ENCODE measurements at places on chromosomes 2 and 18. TPM values are rescaled to one million over a fixed set of nuclear protein-coding genes. Genes with fewer than 3 reads are reported as not detected.

MRPL44 gene
- 70.8 TPM for total RNA-seq

LHCGR gene
- total RNA-seq = not detected

GRCh38 chr2:65071499-65072180, 15.4 kb downstream of the CEP68 start:
- no peak for DNase-seq

TANC1 gene
- 7.5 TPM for total RNA-seq

ABCG5 gene
- not detected for total RNA-seq

CACNB4 gene
- total RNA-seq = 14.2 TPM

DNA sequence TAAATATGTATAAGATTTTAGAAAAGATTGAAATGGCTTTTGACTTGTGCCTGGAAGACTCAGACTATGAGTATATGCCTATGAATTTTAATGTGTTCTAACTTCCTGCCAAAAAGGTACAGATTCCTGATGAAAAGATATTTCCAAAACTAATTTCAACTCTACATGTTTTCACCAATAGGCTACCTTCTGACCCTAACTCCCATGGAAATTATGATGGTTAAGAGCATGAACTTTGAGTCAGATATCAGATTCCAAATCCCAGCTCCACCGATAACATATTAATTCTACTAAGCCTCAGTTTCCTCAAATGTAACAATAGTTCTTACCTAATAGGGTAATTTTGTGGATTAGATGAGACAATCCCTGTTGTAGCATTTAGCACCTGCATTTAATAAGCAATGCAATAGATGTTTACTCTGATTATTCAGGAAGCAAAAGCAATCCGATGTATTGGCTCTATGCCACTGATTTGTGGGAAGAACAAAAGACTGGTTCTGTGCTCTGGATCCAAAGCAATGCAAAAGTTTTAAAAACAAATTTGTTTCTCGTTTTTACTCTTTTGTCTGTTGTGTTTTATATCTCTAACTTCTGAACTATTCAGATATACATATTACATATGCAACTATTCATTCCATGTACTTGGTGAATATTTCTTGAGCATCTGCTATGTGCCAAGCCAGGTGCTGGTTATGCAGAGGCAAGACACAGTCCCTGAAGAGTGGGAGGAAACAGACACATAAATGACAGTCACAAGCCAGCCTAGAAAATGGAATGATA, 115.4 kb downstream of the GATA6 start:
- no peak for DNase-seq

DNA sequence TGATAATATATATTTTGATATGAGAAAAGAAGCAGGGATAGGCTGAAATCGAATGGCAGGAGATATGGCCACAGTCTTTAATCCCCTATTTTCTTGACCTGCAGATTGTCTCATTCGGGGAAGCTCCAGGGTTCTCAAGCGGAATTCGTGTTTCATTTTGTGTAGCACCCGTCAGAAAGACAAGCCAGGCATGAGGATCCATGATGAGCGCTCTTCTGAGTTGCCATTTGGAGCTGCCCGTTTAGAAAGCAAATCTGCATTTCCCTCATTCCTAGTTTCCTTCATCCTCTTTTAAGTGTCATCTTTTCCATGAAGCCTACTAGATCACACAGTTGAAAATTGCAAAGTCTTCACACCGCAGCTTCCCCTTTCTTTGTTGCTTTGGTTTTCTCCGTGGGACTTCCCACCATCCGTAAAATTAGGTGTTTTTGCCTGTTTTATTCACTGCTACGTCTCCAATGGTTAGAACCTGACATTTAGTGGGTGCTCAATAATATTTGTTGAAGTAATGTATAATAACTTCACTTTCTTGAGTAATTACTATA, 16.9 kb downstream of the HNMT start:
- DNase-seq = no peak

- DNase-seq = no peak
Measured at GRCh38 chr2:68031043-68031442, 31.8 kb downstream of the C1D start.

GRCh38 chr2:88096708-88097107, 29.1 kb downstream of the SMYD1 start:
- DNase-seq = no peak

DNA sequence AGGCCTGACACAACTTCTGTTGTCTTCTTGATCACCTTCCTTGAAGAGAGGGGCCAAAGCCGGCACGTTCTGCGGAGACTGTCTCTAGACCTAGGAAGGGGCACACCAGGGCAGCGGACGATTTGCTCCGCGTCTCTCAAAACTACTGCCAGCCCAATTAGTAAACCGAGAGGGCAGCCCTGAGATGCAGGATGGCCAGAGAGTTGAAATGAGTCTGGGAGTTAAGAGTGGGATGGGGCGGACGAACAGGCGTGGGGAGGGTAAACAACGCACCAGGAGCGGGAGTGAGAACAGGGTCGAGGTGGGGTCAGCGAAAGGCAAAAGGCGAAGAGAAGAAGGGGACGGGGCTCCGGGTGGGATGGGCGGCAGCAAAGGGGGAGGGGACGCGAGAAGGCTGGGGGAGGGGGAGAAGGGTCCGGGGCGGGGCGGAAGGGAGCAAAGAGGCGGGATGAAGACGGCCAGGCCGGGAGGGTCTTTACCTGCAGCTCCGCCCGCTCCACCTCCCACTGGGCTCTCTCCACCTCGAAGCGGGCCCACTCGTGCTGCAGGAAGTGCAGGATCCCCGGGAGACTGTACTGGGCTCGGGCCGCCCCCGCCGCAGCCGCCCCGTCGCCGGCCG, 476 bp downstream of the STRN start:
- peak; percentile 88 for DNase-seq

DNA sequence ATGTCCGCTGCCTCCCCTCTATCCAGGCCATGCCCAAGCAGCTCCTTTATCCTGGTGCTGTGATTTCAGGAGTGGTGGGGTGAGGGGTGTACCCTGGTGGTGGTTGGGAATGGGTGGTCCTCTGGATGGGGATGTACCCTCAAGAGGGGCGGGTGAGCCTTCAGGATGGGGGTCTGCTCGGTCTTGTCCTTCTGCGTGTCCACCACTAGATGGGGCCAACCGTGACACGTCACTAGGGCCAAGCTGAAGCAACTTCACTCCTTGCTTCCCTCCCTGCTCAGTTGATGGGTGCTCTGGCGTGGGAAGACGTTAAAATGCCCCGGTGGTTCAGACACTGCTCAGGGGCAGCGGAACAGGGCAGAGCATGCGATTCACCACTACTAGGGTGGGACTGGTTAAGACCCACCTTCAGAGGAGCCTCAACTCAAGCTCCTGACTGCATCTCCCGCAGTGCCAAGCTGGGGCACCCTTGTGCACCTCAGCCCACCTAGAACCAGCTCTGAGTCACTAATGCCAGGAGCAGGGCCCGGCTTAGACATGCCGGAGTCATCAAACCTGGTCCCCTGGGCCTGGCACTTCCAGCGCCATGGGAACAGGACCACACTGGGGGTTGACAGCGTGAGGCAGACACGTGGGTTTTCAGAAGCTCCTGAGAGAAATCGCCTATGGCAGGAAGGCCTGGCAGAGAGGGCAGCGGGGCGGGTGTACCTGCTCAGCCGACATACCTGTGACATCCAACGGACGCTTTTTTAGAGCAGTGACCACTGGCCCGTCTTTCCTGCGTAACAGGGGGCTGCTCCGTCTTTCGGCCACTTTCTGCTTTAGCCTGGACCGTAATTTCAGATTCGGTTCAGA, 256.7 kb downstream of the HDAC4 start:
- DNase-seq = peak; percentile 67

GRCh38 chr2:167814881-167815718, 432.3 kb downstream of the STK39 start:
- no peak for DNase-seq

DNA sequence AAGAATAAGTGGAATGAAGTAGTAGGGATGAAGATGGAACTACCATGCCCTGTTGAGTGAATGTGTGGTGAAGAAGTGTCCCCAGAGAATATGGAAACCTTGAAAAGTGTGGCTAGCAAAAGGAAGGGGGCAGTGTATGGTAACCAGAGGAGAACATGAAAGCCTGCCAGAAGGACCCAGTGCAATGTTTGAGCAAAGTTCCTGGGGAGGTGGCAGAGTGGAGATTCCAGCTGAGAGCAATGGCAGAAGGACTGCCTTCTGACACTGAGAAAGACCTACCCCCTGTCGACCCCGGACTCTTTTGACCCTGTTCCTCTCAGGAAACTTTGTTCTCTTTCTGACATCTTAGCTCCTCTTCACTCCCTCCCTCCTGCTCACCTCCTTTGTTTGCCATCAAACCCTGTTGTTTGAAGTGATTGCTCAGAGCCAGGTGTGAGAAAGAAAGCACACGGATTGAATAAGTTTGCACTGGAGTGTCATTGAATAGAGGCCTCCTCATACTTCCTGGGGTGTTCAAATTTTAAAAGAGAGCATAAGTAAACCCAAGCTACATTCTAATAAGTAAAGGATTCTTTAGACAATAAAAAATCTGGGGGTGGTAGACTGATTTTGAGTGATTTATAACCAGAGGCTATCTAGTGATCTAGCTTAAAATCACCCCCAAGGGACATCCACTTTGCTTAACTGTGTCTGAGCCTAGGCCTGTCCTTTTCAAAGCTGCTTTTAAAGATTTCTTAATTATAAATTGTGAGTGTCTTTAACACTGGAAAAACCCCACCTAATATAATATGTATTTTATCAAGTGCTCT, 57.1 kb downstream of the TRIB2 start:
- DNase-seq = peak; percentile 8

DNA sequence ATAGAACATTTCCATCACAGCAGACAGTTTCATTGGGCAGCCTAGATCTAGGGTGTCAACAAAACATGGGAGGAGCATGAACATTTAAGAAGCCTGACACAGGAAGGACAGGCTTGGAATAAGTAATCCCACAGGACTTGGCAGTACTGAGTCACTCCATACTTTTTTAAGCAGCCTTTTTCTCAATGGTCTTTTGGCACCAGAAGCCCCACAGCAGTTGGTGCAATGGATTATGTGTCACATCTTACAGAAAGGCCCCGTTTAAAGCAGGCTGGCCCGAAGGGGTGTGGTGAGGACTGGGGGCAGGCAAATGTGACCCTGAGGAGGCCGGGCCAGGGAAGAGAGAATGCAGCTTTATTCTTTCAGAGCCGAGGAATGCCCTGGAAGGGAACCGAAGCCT, 26.6 kb downstream of the SPTBN1 start:
- DNase-seq = peak; percentile 26

COL5A2 gene
- total RNA-seq = 11.6 TPM

DNA sequence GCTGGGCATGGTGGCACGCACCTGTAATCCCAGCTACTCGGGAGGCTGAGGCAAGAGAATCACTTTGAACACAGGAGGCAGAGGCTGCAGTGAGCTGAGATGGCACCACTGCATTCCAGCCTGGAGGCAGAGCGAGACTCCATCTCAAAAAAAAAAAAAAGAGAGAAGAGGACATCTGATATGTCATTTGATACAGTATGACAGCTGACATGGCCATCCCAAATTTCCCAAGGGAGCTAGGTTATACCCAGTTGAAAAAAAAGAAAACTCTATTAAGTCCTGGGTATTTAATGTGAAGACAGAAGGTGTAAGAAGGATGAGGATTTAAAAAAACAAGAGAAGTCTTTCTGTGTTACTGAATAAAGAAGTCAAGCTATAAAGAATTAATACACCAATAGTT, 23.3 kb downstream of the CLASP1 start:
- no peak for DNase-seq

GRCh38 chr2:46098621-46099062, 198.6 kb upstream of the EPAS1 start:
- no peak for DNase-seq

DNA sequence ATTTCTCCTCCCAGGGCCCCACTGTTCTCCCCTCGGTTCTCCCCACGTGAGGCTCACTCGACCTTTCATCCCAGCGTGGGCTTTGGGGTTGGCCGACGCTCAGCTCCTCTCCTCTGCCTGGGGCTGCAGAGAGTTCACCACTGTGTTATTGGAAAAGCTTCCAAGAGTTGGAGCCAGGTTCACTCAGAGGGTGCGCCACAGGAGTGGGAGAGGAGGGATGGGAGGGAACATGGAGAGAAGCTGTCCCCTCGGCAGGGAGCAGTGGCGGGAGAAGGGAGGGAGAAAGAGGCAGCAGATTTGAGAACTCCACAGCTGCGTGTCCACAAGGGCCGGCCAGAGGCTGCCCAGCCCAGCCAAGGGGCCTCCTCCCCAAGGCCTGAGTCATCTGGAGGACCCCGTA, 197.1 kb upstream of the SMAD2 start:
- DNase-seq = no peak

GRCh38 chr18:62128157-62128556, 58.7 kb downstream of the PIGN start:
- DNase-seq = no peak

DNA sequence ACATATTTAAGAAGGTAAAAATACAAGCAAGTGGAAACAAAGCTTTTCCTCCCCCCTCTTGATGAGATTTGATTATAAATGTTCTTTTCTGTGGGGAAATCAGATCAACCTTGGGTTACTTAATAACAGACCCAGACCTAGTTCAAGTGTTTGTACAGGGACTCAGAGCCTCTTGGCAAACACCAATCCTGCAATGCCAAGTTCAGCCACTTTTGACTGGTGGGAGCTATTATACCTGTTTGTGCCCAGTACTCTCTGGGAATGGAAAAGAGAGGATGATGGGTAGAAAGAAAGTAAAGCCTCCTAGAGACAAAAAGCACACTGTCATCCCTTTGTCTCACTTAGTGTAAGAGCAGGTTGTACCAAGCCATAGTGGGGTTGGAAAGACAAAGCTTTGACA, 63.8 kb upstream of the EPHA4 start:
- DNase-seq = no peak

DNA sequence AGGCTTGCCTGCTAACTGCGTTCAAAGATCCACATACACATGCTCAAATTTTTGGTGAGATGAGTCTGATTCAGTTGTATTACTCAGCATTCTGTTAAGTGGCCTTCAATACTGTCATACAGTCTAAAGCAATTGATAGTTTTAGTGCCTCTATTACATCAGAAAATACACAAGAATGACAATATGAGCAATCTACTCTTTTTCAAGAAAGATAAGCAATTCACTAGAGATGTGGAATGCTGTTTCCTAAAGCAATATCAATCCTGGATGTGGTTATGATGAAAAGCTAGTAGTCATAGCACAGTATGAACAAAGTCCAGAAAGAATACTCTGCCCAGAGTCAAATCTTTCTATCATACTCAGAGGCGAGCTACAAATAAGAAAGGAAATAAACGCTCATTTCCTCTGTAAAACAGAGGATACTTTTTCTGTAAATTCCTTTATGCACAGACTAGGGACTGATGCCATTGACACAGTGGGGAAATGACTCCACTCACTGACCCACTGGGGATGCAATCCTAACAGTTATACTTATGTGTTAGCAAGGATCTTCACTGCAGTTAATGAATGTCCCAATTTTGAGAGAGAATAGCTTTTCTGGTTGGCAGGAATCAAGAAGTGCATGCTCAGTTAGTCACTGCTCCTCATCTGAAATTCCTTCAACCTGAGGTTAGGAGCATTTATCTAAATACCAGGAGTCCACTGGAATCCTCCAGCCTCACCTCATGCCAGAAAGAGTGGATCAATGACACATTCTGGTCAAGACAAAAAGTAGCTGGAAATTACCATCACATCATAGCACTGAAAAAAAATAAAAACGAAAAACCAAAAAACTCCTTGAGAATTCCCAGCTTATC, 83.3 kb downstream of the PDE11A start:
- no peak for DNase-seq

Measured in neural progenitor cell (in vitro differentiated cells).